NCI-H1417 treated with DMSO at 0.1 percent for 48 hours (cell line): ENCODE measurements at places on chromosomes 5 and 9.

- DNase-seq, result no peak
These were observed 187.1 kb upstream of the TBC1D2 start for GRCh38 chr9:98442541-98442940.

GRCh38 chr5:170070556-170071412 is 34.9 kb upstream of the FOXI1 start:
- no peak for DNase-seq

- no peak for DNase-seq
These were observed 351.4 kb upstream of the FTMT start for GRCh38 chr5:121500310-121500709.

DNA sequence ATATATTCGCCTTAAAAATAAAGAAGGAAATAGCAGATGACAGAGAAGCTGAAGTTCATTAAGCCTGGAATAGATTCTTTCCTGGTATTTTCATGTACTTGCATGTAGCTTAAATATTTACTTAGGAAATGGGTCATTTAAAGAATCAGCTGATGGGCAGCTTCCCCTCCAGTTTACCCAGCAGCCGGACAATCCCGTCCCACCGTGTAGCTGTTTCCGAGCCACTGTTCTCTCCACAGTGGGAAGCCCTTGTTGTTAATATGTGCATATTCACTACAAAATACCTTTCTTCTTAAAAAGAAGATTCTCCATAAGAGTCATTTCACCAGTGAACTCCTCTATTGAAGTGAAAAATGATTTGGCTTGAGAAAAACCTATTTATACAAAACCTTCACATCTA is 187.0 kb downstream of the FANCC start:
- no peak for DNase-seq

DNA sequence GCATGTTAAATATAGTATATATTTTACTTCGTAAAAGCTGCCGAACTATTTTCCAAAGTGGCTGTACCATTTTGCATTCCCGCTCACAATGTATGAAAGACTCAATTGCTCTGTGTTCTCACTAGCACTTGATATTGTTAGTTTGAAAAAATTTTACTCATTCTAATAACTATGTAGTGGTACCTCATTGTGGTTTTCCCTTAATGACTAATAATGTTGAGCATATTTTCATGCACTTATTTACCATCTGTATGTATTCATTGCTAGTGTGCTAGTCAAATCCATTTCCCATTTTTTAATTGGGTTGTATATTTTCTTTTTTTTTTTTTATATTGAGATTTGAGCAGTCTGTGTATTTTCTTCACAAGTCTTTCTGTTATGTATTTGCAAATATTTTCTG is 58.4 kb downstream of the RANBP17 start:
- DNase-seq, result no peak
